Stimulated activated CD8-positive, alpha-beta memory T cell treated with anti-CD3 and anti-CD28 coated beads, Interleukin-7, amount 100 ng/mL, for 24 hours (primary cell): ENCODE measurements at places on chromosomes 2 and 18.

- DNase-seq, result no peak
These were observed 56.6 kb downstream of the RPL37A start for GRCh38 chr2:216555274-216555673.

- DNase-seq, result no peak
These were observed 4.5 kb upstream of the TMSB10 start for GRCh38 chr2:84900971-84901370.

GRCh38 chr2:55056024-55056521 lies 5.8 kb upstream of the RTN4 start:
- no peak for DNase-seq

GRCh38 chr2:186664385-186665043 lies 29.3 kb upstream of the FAM171B start:
- no peak for DNase-seq

DNA sequence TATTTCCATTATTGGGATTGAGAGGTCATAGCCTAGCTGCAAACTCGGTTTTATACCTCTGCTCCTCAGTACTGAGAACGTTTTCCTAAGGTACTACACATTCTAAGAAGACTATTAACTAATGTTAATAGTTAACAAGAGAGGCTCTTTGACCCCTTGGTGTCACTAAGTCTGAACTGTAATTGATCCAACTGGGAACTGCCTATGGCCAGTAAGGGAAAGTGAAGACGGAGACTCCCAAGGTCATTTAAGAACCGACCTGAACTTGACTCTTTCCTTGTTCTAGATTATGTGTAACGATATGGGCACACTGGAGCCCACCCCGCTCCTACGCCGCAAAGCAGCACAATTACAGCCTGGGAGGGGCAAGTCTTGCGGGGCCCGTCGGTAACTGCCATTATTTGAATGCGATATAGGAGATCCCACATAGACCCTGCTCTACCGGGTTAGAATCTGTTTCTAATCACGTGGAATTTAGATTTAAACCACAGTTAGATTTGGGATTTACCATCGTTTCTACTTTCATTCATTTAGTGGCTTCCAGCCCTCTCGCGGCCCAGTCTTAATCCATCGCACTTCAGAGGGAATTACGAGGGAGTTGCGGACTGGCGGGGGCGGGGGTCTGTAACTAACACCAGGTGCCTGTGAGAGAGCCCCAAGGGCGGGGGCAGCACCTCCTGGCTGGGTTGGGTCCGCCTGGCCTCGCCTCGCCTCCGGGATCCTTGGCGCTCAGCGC lies 84.1 kb upstream of the EPB41L3 start:
- no peak for DNase-seq

GRCh38 chr2:233353101-233353768 lies 1.1 kb upstream of the DGKD start:
- no peak for DNase-seq

DNA sequence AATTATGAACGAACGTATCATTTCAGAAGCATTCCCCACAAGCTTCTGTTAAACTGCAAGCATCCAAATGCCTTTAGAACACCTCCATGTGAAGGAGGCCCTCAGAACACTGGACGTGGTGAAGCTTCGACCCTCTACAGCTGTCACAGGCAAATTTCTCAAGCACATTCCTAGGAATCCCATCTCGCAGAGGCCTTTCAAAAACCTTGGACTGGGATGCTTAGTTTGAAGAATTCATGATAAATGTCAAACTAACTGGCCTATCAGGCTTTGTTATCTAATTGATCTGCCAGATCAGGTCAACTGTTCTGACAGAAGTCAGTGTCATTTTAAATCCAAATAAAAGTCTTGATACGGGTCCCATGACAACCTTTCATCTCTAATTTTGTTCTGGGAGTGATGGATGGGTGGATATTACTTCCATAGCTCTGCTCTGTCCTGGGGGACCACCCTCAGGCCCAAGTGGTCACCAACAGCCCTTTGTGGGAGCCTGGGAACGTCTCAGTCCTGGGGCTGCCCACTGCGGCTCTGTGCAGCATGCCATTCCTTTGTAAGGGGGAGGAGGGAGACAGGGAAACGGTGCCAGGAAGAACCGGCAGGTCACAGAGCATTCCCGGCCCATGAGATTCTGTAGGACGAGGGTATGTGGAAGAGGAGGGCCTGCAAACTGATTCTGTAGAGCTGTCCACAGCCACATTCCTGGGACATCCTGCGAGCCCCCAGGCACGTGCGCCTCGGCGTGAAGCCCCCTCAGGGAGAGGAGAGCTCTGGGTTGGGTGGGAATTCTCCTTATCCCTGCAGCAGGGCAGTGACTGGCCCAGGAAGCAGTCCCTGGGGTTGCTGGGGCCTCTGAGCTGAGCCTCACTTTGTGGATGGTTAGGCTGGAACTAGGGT lies 59.1 kb upstream of the PXDN start:
- no peak for DNase-seq

GRCh38 chr2:220695397-220696279 lies 876.5 kb downstream of the EPHA4 start:
- DNase-seq, result no peak

GRCh38 chr2:170155022-170155722 lies 22.8 kb upstream of the MYO3B start:
- DNase-seq, result no peak

GRCh38 chr18:11304928-11305327 lies 155.6 kb upstream of the PIEZO2 start:
- DNase-seq, result no peak

DNA sequence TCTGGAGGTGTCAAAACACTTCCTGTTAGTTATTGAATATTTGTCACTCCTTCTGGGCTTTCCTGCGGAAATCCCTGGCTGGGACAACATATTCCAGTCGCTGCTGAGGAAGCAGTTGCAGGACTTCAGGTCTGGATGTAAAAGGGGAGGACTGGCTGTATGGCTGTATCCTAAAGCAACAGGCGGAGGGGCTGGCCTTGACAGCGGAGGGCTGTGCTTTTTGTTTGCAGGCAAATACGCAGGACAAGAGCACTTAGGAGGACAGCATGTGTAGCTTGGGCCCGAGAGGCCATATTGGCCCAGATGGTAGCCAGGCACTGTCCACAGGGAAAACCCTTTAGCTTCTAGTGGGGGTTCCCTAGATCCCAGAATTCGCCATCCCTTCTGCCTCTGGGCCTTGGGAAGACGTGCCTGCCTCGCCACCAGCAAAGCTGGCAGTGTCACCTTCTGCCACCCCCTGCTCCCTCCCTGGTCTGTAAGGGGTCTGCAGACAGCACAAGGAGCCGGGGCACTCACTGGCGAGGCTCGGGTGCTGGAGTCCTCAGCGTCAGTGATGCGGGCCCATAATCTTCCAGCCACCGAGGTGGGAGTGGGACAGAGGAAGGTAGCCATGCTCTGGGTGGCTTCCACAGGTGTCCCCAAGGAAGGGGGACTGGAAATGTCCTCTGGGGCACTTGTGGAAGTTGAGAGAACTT lies 6.7 kb downstream of the NPPC start:
- no peak for DNase-seq

DNA sequence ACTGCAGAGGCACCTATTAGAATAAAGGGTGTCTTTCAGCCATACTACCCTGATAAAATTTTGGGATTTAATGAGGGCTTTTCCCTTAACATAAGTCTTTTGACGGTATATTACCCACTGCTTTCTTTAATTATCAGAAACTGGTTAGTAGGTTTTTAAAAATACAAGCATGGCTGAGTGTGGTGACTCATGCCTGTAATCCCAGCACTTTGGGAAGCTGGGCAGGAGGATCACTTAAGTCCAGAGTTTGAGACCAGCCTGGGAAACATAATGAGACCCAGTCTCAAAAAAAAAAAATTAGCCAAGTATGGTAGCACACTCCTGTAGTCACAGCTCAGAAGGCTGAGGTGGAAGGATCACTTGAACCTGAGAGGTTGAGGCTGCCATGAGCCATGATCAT lies 16.1 kb downstream of the CPSF3 start:
- no peak for DNase-seq

GRCh38 chr18:7367336-7367735 lies 136.4 kb downstream of the LRRC30 start:
- DNase-seq, result no peak

DNA sequence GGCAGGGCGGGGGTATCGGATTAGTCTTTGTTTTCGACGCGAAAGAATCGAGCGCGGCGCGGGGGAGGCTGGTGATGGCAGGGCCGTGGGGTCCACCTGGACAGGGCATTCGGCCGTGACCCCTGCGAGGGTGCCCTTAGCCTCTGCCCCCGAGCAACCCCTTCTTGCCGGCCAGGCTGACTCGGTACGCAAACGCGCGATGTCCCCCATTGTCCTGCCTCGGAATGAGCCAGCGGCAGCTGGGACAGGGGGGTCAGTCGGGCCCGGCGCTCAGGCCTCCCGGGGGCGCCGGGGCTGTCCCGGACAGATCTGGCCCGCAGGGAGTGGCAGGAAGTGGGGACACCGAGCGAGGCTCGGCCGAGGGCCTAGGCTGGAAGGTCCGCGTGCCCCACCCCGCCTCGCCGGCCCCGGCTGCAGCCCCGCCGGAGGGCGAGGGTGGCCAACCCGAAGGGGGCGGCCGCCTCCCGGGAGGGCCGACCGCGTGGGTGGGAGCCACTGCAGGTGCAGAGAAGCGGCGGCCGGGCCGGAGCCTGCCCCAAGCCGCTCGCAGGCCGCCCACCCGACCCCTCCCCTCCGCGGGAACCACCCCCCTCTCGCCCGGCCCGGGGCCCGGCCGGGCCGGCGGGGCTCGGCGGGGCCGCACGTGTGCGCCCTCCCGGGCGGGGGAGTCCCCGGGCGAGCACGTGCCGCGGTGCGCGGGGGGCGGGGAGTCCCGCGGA lies at the start of gene TET3:
Gene TET3 (plus strand): TSS at position 708 of the 719 bp plus-strand sequence. CDS start 1,494 bp downstream, outside the sequence.
- DNase-seq, result no peak

DNA sequence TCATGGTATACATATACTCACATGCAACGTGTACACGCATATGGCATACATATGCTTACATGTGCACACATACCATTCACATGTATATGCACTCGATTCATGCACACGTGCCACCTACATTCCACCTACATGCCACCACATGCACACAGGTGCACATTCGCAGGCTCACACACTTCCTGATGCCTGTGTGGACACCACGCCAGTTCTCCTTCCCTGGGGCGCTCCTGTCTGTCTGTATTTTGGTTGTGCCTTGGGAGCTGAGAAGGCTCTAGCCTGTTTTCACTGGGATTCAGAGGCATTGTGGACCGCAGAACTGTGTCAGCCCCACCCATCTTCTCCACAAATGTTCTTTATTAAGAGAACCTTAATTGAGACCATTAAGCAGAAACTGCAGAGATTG lies 96.6 kb upstream of the CTDP1 start:
- no peak for DNase-seq

DNA sequence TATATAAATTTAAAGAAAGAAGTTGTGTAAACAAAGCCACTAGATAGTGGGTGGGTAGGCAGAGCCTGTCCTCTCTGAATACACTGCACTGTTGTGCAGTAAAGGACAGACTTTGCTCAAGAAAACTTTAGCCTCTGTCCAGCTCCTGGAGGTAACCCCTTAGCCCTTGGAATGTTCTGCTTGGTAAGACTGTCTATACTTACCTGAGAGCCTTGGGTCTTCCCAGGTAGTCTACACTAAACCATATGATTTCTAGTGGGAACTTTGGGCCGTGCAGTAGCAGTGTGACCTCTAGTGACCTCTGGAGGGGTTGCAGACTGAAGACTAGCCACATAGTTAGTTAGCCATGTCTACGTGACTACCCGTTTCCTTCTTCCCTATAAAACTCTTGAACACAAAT lies 678.3 kb upstream of the NRXN1 start:
- DNase-seq, result no peak

- DNase-seq, result no peak
These were observed 47.0 kb downstream of the COL4A4 start for GRCh38 chr2:227117027-227117426.

DNA sequence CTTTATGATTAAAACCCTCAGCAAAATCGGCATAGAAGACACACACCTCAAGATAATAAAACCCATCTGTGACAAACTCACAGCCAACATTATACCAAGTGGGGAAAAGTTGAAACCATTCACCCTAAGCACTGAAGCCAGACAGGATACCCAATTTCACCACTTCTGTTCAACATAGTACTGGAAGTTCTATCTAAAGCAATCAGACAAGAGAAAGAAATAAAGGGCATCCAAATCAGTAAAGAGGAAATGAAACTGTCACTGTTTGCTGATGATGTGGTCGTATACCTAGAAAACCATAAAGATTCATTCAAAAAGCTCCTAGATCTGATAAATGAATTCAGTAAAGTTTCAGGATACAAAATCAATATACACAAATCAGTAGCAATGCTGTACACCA lies 16.4 kb upstream of the RPRD1A start:
- DNase-seq, result no peak

GRCh38 chr2:78564666-78565065 lies 460.8 kb upstream of the REG3G start:
- DNase-seq, result no peak

DNA sequence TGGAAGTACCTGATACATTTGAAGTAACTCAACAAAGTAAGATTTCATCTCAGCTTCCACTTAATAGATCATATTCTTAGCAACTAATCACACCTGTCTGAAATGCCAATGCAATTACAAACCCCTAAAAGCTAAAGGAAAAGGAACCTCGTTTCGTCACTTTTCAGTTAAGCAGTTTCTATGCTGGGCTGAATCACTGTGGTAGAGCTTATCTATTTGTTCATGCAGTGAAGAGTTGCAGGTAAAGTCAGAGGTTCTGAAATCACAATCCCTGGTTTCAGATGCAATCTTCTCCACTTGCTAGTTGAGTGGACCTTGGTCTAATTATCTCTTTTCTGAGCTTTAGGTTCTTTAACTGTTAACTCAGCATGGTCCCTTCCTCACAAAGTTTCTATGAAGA lies 6.3 kb downstream of the HRH4 start:
- no peak for DNase-seq

- no peak for DNase-seq
These were observed 14.8 kb downstream of the RELCH start for GRCh38 chr18:62201870-62202269.

- no peak for DNase-seq
These were observed 71.1 kb downstream of the PIK3C3 start for GRCh38 chr18:42025974-42026625.

DNA sequence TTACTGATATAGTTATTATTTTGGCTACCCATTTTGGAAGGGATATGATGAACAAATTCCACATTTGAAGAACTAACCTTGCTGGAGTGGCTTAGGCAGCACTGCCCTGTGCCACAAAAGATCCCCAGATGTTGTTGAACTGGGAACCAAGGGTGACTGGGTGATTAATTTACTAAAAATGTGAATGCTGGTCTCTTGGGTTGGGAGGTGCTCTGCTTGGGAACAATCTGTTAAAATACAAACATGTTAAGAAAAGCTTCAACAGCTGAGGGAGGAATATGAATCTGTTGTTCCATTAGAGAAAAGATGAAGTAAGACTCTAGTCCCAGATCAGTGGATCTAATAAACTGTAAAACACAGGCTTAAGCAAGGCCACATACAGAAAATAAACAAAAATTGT lies 1860.1 kb downstream of the SUCLG1 start:
- no peak for DNase-seq

GRCh38 chr18:48884771-48885170 lies 66.0 kb downstream of the SMAD7 start:
- no peak for DNase-seq

GRCh38 chr18:56112013-56112749 lies 524.2 kb upstream of the TCF4 start:
- no peak for DNase-seq

- no peak for DNase-seq
These were observed 86.1 kb upstream of the SCG2 start for GRCh38 chr2:223688094-223688835.
